ENCODE measurements at places on chromosomes 12 and 14.

GRCh38 chr12:109521831-109522230 is 44.4 kb downstream of the UBE3B start:
- DNase-seq: no peak

DNA sequence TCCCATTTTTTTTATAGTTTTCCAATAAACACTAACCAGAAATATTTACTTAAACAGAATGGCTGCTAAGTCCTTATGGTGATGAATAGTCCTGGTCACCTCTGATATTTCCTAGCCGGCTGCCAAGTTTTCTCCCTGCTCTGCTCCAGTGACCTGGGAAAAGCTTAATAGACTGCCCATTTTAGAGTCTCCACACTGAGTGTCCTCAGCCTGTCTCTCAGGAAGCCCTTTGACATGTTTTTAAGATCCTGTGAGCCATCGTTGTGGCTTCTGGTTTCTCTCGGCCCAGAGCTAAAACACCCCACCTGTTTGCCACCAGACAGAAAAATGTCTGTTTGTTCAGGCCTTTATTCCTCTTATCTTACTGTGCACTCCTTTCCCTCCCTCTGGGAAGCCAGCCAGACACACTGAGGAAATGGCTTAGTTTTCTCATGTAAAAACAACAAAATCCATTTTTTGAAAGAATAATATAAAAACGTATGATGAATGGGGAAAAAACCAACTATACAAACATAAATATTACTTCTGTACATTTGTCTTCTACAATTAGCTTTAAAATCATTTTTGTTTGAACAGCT is 25.4 kb upstream of the ALDH2 start:
- peak; percentile 22 for DNase-seq

- DNase-seq: no peak
These were observed 120.1 kb downstream of the MDGA2 start for GRCh38 chr14:47555333-47555732.

GRCh38 chr12:56979628-56980027 is 22.2 kb upstream of the RDH16 start:
- DNase-seq: no peak

DNA sequence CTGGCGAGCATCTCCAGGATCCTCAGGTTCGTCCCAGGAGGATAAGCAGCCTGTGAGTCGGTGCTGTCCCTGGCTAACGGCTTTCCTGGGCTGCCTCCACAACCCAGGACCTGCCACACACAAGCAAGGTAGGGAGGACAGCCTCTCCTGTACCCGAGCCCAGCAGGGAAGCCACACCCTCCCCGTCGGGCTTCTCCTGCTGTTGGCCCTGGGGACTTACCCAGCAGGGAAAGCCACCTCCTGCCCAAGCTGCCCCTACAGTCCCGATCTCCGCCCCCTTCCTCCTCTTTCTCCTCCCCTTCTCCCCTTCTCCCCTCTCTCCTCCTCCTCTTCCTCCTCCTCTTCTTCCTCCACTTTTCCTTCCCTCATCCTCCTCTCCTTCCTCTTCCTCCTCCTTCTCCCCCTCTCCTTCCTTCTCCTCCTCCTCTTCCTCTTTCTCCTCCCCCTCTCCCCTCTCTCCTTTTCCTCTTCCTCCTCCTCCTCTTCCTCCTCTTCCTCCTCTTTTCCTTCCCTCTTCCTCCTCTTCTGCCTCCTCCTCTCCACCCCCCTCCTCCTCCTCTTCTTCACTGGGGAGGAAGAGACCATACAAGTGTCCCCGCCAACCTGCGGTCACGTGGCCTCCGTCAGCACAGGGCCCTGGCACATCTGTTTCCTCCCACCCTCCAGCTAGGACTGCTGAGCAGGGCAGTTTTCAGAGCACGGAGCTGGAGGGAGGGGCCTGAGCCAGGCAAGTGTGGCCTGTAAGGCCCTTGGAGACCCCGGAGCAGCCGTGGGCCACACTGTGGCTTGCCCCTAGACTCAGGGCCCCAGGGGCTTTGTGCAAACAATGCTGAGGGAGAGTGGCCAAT is 17.3 kb upstream of the RFLNA start:
- no peak for DNase-seq

- DNase-seq: no peak
These were observed 16.0 kb downstream of the RPS6KL1 start for GRCh38 chr14:74906925-74907521.

- DNase-seq: no peak
These were observed 18.2 kb downstream of the SYNDIG1L start for GRCh38 chr14:74407801-74408154.

DNA sequence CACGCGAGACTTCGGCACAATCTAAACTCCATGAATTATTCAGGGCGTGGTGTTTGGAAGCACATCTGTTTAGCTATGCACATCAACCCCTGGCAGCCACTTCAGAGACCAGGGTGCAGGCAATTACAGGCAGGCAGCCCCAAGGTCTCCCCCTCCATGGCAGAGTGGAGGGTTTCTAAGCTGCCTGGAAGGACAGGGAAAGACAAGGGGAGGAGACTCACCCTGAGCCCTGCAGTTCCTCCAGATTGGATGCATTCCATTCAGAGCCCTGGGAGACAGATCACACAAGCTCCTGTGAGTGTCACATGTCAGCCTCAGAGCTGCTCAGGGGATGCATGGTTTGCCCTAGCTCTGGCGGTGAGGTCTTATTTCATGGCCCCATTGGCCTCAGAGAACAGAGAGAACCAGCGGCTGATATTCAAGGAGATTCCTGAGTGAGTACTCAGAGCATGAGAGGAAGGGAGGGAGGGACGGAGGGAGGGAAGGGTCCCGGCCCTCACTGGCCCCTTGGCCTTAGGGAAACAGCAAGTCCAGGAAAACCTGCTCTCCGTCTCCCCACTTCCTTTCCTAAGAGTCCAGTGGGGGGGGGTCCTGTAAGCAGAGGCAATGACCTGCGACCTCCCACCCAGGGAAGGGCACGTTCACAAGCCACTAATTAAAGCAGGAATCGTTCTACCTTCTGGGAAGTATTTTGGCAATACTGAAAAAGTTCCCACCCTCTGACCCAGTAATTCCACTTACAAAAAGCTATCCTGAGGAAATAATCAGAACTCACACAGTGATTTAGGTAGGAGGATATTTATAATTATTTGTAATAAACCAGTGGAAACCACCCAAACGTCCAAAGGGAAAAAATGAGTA is 55.1 kb downstream of the SSH1 start:
- DNase-seq: no peak

DNA sequence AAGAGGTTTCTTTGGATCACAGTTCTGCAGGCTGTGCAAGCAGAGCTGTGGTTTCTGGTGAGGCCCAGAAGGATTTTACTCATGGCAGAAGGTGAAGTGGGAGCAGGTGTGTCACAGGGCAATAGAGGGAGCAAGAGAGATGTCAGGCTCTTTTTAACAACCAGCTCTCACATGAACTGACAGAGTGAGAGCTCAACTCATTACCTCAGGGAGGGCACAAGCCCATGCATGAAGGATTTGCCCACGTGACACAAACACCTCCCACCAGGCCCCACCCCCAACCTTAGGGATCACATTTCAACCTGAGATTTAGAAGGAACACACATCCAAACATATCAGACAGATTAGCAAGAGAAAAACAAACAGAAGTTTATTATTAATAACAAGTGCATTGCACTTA is 470.4 kb downstream of the GALC start:
- no peak for DNase-seq

- peak; percentile 21 for DNase-seq
These were observed 538 bp upstream of the GABARAPL1 start for GRCh38 chr12:10211940-10212738.

DNA sequence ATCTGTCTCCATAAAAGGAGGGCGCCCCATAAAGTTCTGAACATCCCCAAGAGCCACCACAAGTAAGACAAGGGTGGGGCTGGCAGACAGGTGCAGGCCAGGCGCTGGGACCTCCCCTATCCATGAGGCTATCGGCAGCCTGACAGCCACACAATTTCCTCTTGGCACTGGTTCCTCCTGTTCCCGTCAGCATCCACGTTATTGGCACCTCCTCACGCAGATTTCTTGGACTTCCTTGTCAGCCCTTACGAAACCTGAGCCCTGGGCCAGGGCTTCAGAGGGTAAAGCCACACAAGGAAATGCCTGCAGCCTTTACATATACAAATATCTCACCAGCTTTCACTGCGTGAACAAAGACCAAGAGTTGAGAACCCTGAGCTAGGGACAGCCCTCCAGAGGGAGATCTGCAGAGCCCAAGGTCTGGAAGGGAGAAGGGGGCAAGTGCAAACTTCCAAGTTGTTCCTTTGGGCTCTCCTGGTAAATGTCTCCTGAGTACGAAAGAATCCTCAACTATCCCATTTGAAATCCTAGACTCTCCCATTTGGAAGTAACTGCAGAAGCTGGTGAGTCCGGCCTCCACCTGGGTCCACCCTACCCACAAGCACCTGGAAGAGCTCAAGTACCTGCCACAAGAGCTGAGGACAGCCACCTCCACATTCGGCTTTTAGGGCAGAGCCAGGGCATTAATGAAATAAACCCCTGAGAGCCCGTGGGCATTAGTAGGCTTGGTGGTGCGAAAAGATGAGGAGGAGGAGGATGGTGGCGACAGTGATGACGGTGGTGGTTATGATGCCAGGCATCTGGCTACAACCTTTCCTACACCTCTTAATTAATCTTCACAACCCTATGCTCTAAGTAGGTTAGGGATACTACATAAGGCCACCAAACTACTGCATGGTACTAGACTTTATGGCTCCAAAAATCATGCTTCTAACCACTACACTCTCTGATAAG is 5.5 kb upstream of the TC2N start:
- no peak for DNase-seq

GRCh38 chr12:131574395-131574771 is 136.5 kb upstream of the SFSWAP start:
- DNase-seq: no peak

DNA sequence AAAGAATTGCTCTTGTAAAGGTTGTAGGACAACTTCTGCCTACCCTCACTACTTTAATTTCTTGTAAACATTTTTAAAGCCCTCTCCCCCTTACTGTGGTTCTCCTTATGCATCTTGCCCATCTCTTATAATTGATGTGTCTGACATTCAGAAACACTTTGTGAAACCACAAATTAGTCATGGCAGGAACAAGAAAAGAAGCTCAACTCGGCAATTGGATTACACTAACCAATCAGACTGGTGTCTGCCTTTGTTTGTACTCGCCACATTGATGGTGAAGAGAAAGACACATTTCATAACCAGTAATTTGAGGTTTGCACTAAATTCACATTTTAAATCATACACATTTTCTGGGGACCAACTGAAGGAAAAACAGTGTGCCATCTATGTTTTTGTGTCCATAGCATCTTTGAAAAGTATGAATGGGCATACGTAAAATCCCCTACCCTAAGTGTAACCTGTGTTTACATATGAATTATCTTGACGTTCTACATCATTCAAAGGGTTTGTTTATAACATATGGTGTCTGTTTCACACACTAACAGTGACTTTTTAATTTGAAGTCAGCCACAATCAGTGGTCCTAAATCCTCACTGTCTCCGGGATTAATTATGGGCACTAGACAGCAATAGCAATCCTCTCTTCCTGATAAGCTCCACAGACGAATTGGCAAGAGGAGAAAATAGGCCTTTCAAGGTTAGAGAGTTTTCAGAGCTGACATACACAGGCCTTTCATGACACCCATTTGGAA is 49.9 kb downstream of the OTX2 start:
- DNase-seq: no peak

GRCh38 chr14:104315625-104316024 is 177.2 kb downstream of the KIF26A start:
- DNase-seq: no peak

DNA sequence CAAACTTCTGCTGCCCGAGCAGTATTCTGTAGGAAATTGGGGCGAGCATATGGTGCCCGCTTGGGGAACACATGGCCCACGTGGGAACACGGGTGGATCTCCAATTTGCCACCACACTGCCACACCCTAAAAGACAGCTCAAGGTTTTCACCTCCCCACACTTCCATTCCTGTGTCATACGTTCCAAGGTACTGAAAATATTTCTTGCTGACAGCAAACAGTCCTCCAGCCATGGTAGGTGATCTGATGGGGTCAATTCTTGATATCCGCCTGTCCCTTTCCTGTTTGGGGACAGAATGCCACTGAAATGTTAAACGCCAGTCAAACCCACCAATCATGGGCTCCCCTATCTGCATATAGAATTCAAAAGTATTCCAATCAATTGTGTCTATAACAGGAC is 1.2 kb downstream of the GALNT4 start:
- no peak for DNase-seq

- no peak for DNase-seq
These were observed 444.8 kb upstream of the RGS6 start for GRCh38 chr14:71487449-71487848.

GRCh38 chr14:85037411-85037810 is 492.5 kb upstream of the FLRT2 start:
- no peak for DNase-seq

DNA sequence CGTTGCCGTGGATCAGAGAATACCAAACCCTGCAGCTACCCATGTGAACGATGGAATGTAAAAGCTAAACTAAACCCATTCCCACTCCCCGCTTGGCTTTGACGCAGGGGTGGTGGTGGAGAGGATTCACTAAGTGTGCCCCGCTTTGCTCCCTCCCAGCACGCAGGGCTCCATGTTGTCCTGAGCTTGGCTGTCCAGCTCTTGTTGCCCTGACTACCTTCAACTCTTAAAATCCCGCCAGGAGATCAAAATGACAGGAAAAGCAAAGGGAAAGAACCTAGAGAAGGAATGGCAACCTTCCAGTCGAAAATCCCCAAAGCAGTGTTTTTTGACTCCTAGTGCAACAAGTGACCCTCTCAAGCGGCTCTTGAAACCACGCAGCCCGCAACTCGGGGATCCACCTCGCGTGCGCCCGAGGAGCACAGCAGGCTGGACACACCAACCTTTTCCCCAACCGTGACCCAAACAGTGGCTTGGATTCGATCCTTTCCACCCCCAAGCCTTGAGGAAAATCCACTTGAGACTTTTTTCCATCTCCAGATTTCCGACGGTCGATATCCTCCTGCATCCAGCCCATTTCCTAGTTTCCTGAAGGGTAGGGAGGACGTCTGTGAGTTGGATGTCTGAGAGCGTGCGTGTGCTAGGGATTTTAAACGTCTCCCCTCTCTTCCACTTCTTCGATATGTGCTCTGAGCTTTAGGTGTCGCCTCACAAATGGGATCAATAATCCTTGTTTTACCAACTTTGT is 1.4 kb downstream of the SYT10 start:
- no peak for DNase-seq
